H4 (cell line): ENCODE measurements at places on chromosomes 12 and 14. TPM values are rescaled to one million over a fixed set of nuclear protein-coding genes. Genes with fewer than 3 reads are reported as not detected.

GRCh38 chr14:68781161-68782021, 11.5 kb downstream of the ZFP36L1 start:
- no peak for DNase-seq

- no peak for DNase-seq
Measured at GRCh38 chr14:83171761-83172160, 1638.1 kb upstream of the SEL1L start.

DNA sequence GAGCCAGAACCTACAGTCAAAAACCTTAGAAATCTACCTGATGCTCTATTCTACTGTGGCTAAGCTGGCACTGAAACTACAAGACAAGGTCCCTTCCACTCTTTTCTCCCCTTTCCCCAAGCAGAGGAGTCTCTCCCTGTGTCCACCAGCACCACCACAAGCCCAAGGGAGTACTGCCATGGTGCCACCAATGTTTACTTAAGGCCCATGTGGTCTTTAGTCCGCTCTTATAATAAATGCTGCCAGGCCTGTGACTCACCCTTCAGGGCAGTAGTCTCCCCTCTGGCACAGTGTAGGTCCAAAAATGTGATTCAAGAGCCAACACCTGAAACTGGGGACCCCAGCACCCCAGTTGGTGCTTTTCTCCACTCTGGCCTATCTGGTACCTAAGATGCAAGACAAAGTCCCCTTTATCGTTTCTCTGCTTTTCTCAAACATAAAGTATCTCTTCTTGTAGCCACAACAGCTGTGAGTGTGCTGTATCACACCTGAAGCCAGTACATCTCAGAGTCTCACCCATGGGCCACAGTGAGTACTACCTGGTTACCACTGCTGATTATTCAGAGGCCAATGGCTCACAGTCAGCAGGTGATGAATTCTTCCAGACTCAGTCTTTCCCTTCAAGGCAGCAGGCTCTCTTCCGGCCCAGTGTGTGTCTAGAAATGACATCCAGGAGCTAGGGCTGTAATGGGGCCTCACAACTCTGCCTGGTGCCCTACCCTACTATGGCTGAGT, 29.3 kb downstream of the SLC38A2 start:
- peak; percentile 79 for DNase-seq

TMEM179 gene
- not detected in 2 replicates for total RNA-seq

DNA sequence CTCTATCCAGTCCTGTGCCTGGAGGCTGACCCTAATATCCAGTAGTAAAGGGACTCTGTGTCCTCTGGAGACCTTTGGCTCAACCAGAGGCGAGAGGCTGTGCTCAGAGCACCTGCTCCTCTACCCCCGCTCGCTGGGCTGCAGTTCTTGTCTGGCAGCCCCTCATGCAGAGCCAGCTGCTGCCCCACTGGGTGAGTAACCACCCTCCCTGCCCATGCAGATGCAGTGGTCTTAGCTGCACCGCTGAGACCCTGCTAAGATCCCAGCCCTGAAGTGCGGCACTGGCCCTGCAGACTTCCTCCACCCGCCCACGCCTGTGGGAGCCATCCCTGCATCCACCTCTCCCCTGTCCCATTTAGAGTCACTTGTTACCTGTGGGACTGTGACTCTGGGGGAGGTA, 347.5 kb upstream of the SFSWAP start:
- no peak for DNase-seq

DNA sequence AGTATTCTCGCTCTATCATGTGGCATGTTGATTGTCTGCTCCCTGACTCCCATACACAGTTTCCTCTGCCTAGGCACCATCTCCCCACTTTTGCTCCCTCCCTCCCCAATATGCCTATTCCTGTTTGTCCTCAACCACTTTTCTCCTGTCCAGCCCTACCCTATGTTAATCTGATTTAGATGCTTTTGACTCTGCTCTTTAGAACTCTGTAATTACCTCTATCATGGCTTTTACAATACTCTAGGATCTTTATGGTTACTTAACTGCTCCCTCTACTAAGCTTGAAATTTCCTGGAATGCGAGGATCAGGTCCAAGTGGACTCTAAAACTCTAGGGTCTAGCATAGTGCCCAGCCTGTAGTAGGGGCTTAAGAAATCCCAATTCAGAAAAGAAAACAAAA, 68.6 kb downstream of the TGFB3 start:
- DNase-seq: no peak

DNA sequence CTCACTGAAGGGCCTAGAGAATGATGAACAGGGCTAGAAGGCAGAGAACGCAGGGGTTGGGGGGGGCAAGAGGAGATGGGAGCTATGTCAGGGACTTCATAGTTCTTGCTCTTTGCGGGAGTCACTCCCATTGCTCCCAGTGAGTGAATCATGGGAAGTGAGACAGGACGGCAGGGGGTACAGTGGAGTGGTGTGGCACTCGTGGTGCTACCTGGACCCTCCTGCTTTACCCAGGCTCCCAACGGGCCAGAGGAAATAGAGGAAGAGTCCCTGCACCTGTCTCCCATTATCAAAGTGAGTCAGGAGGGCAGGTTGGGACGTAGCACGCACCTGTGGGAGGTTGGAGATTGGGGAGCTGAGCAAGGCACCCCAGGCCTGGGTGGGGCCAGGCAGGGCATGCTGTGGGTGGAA, 1.3 kb upstream of the KRT8 start:
- no peak for DNase-seq

DNA sequence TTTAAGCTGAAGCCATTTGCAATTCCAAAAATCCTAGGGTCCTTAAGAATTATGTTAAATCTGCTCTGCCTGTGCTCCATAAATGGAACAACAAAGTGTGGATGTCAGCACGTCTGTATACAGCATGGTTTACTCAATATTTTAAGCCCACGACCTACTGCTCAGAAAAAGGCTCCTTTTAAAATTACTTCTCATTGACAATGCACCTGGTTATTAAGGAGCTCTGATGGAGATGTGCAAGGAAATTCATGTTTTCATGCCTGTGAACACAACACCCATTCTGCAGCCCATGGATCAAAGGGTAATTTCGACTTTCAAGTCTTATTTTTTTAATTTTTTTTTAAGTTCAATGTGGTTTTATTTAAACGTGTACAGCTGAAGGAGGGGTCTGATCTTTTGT, 48.1 kb downstream of the FBXO33 start:
- DNase-seq: no peak

DNA sequence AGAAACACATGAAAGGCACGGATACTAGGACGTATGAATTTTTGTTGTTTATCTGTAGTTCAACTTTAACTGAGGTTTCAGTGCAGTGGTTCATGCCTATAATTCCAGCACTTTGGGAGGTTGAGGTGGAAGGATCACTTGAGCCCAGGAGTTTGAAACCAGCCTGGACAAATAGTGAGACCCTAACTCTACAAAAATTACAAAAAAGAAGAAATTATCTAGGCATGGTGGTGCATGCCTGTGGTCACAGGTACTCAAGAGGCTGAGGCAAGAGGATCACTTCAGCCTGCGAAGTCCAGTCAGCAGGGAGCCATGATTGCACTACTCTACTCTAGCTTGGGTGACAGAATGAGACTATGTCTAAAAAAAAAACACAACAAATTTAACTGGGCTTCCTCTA, 8.0 kb downstream of the KRT6B start:
- no peak for DNase-seq

- DNase-seq: no peak
Measured at GRCh38 chr12:19140381-19141236, 11.1 kb downstream of the PLEKHA5 start.

DNA sequence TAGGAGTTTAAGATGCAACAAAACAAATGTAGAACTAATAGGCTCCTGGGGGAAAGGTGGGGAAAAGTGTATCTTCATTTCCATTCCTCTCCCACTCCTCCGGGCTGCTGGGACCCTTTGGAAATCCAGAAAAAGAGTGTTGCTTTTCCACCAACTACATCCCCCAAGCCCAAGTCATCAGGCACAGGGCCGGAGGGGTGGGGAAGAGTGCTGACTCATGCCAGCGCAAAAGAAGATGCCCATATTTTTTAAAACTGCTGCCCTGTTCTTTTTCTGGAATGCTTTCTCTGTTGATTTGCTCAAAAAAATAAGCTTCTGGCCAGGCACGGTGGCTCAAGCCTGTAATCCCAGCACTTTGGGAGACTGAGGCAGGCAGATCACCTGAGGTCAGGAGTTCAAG, 70.9 kb downstream of the TBK1 start:
- DNase-seq: no peak

- peak; percentile 69 for DNase-seq
Measured at GRCh38 chr14:32254952-32255679, 52.0 kb upstream of the RNU6-8 start.

ITGB7 gene
- 0.39 and 1.2 TPM in 2 replicates for total RNA-seq

- peak; percentile 48 for DNase-seq
Measured at GRCh38 chr12:124625867-124626675, 58.7 kb upstream of the NCOR2 start.

DNA sequence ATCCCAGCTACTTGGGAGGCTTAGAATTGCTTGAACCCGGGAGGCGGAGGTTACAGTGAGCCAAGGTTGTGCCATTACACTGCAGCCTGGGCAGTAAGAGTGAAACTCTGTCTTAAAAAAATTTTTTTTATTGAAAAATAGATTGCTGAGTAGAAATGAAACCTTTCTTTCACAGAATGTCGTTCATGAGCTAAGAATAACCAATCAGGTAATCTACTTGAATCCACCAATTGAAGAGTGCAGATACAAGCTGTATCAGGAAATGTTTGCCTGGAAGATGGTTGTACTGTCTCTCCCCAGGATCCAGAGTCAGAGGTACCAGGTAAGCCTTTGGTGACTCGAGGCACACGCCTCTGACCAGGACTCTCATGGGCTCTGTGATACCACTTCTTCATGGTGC, 27.0 kb downstream of the DYNC1H1 start:
- DNase-seq: no peak

DNA sequence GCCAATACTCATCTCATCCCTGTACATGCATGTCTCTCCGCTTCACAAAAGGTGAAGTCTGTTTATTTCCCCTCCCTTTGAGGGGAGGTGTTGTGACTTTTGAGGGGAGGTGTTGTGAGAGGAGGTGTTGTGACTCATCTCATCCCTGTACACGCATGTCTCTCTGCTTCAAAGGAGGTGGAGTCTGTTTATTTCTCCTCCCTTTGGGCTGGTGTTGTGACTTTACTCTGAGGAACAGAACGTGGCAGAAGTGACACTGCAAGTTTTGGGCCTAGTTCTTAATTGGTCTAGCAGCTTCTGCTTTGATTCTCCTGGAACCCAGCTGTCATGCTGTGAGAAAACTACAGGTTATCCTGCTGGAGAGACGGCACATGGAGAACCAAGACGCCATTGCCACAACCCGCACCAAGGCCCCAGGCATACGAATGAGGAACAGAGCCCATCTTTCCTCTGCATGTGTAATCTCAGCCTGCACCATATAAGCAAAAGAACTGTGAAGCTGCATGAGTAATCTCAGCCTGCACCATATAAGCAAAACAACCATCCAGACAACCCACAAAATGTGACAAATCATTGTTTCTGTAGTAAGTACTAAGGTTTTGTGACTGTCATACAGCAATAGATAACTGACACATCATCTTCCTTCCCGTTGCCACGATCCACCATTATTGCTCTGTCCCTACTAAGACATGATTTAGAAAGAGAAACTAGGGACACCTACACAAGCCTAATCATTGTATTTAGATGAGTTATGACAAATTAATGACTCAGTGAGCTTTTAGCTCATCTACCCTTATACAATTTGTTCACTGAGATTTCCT, 30.0 kb downstream of the GALNT4 start:
- no peak for DNase-seq

- peak; percentile 99 for DNase-seq
Measured at GRCh38 chr12:31749024-31749704, 20.3 kb upstream of the AMN1 start.

GRCh38 chr12:20716037-20716436, 20.9 kb downstream of the SLCO1C1 start:
- DNase-seq: no peak

R3HDM2 gene
- total RNA-seq: 9.5 and 12.3 TPM in 2 replicates

DNA sequence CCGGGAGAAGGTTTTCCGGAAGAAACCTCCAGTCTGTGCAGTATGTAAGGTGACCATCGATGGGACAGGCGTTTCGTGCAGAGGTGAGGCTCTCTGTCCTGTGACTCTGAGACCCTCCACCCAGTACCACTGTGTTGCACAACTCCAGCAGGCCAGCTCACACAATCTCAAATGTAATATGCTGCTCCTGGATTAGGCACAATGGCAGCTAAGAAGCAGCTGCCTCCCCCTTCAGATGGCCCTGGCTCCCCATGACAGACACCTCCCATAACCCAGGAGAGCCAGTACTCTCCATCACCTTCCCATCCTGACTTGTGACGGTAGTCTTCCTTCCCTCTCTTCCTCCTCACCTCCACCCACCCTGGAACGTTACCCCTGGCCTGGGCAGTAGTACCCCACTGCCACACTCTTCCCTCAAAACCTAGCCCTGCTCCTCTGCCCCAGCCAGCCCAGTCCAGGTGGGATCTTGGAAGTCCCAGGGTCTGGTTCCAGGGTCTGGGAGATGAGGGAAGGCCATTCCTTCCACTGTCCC, 2.1 kb downstream of the TNS2 start:
- no peak for DNase-seq

MAP3K9 gene
- total RNA-seq: 2.7 and 3.0 TPM in 2 replicates

AQP5 gene
- not detected in 2 replicates for total RNA-seq

TAS2R31 gene
- total RNA-seq: 1.4 TPM in 1 of 2 replicates, not detected in the other

BDKRB2 gene
- 4.5 and 5.4 TPM in 2 replicates for total RNA-seq

DNA sequence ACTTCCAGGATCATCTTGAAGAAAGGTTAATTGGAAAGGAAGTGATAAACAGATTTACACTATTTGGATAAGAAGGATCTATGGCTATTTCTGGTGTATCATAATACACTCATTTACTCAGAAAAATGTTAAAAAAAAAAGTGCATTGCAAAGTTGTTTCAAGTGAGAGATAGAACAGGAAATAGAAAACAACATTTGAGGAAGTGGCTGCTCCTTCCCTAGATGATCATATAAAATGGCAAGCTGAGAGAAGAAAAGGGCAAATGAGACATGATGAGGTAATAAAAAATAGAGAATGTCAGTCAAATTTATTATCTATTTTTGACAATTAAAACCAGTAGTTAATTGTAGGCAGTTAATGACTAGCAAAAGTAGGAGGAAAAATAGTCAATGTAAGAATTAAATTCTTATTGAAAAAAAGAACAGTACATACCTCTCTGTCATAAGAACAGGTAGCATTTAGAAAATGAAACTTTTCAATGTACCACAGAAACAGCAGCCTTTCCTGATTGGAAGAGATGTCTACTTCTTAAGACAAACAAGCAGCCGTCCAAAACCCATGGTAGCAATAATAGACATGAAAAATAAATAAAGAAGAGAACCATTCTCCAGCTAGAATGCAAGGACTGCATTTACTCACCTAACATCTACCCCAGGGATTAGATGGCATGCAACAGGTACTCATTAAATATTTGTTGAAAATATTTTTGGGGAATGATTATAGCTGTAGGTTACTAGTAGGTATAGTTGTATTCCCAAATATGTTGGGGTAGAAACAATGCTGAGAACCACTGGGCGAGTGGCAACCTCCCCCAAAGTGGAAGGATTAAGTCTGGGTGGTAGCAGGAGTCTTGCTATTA, 63.9 kb upstream of the GRIP1 start:
- DNase-seq: no peak

DNA sequence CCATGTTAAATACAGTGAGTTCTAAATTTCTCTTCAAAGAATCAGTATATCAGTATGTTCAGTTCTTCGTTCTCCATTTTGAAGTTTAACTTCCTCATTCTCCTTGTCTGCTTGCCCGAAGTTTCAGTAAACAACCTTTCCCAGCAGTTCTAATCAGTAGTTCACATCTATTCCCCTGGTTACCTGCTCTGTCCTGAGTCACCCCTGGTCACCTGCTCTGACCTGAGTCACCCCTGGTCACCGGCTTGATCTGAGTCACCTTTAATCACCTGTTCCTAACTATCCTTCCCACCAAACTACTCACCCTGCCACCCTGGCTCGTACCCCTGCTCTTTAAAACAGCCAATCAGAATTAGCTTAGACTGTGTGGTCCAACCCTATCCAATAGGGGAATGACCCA, 9.4 kb upstream of the OR10G3 start:
- DNase-seq: no peak

GRCh38 chr12:52204095-52204930, 12.5 kb upstream of the KRT80 start:
- DNase-seq: no peak
